Metanephros (tissue), 2 donors: ENCODE measurements at places on chromosomes 2 and 18. TPM values are rescaled to one million over a fixed set of nuclear protein-coding genes. Genes with fewer than 3 reads are reported as not detected.

Gene C18orf54
- 7.2 TPM for total RNA-seq

Gene SPATS2L
- 66.2 TPM for total RNA-seq

Gene COL4A4
- 38.8 TPM for total RNA-seq

Gene C2orf81
- total RNA-seq = 3.7 TPM

Gene FOXI3
- total RNA-seq = 0.06 TPM
